ENCODE measurements at places on chromosomes 7 and 10.
A peak's percentile ranks its signal among the peaks of the same experiment; 100 is the strongest.

DNA sequence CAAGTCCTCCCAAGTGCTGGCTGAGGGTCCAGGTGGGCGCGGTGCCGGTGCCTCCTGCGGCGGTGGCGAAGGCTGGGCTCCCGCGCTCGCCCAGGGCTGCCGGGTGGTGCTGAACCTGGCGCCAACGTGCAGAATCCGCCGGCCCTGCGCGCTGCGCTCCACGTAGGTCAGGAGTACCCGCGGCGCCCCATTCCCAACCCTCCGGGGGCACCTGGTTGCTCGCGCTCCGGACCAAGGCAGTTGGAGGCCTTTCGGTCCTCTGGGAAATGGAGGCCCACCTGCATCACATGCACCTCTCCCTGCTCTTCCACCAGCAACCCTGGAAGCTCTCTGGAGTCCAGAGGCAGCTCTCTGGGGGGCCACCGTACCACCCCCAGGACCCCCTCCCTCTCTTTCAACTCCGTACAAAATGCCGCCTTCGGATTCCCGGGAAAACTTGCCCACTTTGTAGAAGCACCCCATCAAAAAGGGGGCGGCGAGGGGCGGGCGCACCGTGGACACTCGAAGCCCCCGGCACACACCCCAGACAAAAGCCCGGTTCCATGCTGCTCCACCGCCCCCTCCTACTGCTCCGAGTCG is 745 bp downstream of the SLC16A9 start:
- peak; percentile 30 for DNase-seq

DNA sequence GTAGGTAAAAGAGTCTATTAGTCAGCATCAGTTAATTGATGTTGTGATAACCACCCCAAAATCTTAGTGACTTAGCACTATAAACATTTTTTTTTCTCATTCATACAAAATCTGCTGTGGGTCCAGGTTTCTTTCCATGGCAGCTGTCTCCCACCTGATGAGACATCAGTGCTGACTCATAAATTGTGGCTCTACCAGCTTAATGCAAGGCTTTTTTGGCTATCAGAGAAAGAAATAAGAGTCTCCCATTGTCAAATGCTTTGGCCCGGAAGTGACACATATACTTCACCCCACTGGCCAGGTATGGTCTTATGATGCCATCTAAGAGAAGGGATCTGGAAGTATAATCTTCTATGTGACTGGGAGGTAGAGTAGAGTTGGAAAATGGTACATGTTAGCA is 14.5 kb downstream of the DNAJB9 start:
- DNase-seq: no peak

GRCh38 chr7:30349170-30349569 is 64.8 kb downstream of the ZNRF2 start:
- DNase-seq: no peak

- no peak for DNase-seq
Measured at GRCh38 chr10:6973899-6974298, 393.8 kb upstream of the PRKCQ start.

DNA sequence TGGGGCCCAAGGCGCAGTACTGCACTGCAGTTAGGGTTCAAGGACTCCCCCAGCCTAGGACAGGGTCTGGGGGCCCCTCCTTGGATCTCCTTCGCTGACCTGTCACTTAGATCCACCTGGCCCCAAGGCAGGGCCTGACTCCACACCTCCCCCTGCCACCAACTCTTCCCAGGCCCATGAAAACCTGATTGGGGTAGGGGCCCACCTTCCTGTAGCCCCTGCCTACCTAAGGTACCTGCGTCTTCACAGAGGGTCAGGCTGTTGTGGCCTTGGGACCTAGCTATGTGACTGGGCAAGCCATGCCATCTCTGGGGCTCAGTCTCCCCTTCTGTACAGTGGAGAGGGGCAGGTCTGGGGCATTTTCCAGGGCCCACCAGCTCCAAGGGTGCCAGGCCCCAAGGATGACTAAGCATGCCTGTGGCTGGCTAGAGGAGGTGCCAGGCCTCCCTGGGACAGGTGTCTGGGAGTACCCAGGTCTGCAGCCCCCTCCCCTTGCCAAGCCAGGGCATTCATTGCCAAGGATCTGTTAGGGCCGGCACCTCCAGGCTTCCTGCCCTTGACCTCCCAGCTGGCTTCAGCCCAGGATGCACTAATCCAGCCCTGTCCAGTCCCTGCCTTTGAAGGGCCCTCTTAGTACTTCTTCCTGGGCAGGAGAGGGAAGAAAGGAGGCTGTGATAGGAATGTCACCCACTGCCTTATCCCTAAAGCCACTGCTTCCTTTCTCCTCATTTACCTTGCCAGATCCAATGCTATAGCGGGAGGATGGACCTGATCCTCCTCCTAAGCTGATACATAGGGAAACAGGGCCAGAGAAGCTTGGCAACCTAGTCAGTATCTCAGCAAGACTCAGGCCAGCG is 1.3 kb downstream of the LIMK1 start:
- no peak for DNase-seq

GRCh38 chr7:37986908-37987330 is 66.5 kb downstream of the EPDR1 start:
- no peak for DNase-seq

GRCh38 chr10:31940839-31941653 is 12.4 kb upstream of the ARHGAP12 start:
- DNase-seq: no peak

DNA sequence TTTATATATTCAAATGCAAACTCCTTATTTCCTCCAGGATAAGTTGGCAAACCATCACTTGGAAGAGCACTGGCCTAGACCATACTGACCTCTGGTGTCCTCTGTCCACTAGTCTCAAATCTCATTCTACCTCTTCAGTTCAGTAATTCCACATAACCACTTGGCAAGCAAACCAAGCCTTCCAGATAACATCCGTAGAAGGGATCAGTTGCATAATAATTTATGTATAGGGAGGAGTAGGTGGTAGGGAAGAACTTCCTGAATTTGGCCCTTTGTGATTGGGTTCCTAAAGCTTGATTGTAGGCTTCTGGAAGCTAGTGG is 55.0 kb downstream of the WAC start:
- no peak for DNase-seq

- DNase-seq: no peak
Measured at GRCh38 chr10:78328592-78329404, 295.1 kb downstream of the RPS24 start.

GRCh38 chr7:151101621-151102396 is 15.5 kb downstream of the AGAP3 start:
- no peak for DNase-seq

DNA sequence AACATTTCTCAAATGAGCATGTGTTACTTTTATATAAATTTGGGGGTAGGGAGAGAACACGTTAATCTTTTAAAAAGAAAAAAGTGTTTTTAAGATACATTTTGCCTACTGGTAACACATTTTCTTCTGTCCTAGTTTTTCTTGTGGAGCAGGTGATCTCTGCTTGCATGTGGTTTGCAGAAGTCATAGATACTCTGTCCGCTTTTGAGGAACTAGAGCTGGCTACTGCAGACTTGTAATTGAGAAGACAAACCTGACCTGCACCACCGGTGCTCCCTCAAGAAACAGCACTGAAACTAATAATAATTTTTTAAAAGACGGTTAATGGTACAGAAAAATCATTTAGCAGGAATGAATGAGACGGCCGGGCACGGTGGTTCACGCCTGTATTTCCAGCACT is 243.1 kb downstream of the KIAA1217 start:
- DNase-seq: no peak

- no peak for DNase-seq
Measured at GRCh38 chr10:125221716-125222115, 61.4 kb upstream of the CTBP2 start.

DNA sequence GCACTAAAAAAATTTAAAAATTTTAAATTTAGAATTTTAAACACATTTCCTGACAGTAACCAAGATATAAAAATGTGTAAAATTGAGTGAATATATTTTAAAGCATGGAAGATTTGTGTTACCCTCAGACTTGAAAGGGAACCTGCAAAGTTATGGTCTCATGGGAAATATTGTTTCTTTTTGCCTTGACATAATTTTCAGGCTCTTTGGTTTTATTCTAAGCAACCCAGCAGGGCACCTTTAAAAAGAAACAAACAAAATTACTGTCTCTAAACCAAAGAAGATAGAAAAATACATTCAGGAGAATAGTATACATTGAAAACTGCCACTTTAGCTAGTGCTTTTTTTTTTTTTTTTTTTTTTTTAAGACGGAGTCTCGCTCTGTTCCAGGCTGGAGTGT is 87.5 kb downstream of the ADK start:
- no peak for DNase-seq

Data from activated T-cell treated with anti-CD3 and anti-CD28 coated beads, Interleukin-2, amount 50 U/mL, for 48 hours (primary cell).